Chondrocyte (in vitro differentiated cells): ENCODE measurements at places on chromosomes 7 and 10.

DNA sequence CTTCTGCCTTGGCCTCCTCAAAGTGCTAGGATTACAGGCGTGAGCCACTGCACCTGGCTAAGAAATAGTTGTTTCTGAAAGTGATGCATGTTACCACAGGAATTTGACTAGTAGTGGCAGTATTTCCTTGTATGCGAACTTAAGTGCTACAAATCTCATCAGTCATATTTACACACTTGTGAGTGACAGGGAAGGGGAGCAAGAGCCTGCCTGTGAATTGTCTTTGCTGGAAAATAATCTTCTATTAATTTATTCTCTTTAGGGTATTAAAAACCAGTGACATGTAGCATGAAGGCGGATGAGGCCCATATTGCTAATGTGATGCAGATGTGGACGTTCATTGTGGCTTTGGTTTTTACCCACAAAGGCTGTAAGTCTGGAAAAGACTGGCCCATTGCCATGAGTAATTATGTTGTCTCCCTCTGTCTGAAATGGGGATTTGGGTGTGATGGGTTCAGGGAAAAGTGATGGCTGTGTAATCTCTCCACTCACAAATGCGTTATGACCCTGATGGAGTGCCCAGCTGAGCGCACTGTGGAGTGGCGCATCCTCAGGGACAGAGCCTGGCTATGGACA, 97.6 kb downstream of the CCNY start:
- DNase-seq: no peak

GRCh38 chr10:80382989-80383388, 25.4 kb upstream of the PRXL2A start:
- DNase-seq: no peak

DNA sequence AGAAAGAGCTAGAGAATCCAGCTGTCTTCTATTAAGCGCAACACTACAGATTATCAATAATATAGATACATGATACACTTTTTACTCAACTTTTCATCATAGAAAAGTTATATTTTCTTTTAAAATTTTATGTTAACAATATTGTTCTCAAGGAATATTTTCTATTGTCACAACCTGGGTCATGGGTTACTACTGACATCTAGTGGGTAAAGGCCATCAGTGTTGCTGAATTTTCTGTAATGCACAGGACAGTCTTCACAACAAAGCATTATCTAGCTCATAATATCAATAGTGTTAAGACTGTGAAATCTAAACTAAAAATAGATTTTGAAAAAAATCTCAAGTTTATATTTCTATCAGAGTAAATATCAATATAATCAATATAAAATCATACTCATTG, 209.8 kb downstream of the ZNF33B start:
- DNase-seq: no peak

DNA sequence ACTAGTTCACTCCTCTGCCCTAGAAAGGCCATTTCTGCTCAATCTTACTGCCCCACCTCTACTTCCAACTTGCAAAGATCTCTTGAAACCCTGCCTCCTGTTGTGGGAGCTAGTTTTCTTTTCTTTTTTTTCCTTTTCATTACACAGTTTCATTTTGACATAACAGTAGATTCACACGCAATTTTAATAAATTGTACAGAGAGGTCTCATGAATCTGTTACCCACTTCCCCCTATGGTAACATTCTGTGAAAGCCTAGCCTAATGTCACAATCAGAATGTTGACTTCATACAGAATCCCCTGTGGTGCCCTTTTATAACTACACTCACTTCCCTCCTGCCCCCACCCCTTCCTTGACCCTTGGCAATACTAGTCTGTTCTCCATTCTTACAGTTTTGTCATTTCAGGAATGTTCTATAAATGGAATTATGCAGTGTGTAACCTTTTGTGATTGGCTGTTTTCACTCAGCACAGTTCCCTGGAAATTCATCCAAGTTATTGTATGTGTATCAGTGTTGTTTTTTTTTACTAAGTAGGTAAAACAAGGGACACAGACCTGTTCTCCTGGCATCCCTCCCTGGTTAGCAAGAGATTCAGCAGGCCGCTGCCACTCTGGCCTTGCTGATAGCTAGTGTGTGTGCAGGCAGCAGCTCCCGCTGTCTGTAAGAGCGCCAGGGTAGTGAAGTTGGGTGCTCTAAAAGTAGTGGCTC, 21.5 kb downstream of the CHST3 start:
- DNase-seq: no peak

DNA sequence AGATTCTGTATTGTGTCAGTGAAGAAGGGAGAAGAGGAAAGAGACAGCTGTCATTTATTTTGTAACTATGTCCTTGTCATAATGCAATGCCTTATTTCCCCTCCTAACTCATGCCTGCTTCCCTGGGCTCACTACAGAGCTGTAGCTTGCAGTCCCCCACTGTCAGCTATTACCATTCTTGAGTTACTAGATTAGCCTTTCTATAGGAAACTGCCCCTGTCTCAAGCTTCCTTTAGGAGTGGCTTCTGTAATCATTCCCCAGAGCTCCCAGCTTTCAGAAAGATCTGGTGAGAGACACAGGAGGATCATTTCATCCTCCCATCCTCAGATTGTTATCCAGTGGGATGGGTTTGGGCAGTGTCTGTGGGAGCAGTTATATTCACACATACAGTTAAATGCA, 32.4 kb upstream of the SMKR1 start:
- DNase-seq: no peak

DNA sequence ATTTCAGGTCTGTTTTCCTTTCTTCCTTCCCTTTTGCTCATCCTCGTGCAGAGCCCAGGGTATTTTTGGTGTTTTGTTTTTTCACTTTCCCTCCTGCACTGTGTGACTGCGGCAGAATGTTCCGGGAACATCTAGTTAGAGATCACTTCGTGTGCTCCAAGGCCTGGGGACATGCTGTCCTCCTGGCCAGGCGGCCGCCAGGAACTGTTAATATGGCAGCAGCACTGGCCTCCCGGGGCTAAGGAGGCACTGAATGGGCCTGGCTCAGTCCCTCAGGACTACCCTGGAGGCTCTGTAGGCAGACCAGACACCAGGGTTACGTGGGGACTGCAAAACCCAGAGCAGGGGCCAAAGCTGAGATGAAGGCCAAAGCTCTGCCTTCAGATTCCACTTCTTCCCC, 43.1 kb upstream of the TCF7L2 start:
- DNase-seq: no peak

DNA sequence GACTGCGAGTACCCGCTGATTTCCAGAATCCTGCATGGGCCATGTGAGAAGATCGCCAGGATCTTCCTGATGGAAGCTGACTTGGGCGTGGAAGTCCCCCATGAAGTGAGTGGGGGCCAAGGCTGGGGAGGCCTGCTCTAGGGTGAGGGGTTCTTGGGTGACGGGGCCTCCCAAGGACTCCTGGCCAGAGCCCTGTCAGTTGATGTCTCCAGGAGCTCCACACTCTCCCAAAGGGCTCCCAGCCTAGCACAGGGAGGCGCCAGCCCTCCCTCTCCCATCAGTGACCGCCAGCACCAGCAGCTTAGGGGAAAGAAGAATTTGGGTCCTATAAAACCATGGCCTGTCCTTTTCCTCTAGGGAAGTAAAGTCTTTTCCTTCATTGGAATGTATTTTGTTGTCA, 9.8 kb upstream of the ZNF22 start:
- peak; percentile 68 for DNase-seq

DNA sequence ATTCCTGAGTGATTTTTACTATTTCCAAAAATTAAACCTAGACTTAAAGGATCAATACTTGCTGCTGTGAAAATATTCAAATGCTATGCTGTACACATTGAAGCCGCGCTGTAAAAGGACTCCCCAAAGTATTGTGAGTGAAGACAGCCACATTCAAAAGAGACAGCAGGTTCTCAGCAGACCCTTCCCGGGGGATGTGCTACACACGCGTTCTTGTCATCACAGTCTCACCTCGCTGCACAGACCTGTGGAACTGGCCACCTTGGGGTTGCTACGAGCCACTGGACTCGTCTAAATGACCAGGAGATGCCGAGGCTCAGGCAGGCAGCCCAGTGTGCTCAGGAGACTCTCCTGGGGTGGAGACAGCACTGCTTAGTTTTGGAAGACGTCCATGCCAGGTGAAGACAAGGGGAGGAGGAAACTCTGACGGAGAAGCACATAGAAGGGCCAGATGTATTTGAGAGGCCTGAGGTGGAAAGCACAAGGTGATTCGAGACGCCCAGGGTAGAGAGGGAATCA, 367.7 kb upstream of the SHH start:
- no peak for DNase-seq

- no peak for DNase-seq
Measured at GRCh38 chr7:49703881-49704280, 69.6 kb upstream of the VWC2 start.

- DNase-seq: no peak
Measured at GRCh38 chr10:60572511-60573194, 183.0 kb upstream of the ANK3 start.

DNA sequence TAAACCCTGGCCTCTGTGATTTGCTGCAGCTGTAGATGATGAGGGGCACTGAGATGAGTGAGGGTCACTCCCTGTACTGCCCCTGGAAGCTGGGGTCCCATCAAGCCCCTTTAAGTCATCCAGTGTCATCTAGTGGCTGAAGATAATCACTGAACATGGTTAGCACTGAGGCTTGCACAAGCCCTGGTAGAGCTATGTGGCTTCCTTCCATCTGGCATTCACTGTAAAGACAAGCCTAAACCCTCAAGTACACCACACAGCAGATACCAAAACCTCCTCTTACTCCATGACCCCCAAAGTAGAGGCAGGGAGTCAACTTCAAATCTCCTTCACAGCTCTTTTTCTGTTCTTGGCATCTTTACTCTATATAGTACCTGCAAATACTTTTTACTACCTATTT, 72.7 kb upstream of the MRLN start:
- DNase-seq: no peak

- no peak for DNase-seq
Measured at GRCh38 chr10:48423884-48424283, 117.4 kb downstream of the MAPK8 start.

- no peak for DNase-seq
Measured at GRCh38 chr7:41313171-41313570, 389.7 kb downstream of the INHBA start.

GRCh38 chr10:103510046-103510685, 16.7 kb downstream of the NEURL1 start:
- DNase-seq: peak; percentile 53

DNA sequence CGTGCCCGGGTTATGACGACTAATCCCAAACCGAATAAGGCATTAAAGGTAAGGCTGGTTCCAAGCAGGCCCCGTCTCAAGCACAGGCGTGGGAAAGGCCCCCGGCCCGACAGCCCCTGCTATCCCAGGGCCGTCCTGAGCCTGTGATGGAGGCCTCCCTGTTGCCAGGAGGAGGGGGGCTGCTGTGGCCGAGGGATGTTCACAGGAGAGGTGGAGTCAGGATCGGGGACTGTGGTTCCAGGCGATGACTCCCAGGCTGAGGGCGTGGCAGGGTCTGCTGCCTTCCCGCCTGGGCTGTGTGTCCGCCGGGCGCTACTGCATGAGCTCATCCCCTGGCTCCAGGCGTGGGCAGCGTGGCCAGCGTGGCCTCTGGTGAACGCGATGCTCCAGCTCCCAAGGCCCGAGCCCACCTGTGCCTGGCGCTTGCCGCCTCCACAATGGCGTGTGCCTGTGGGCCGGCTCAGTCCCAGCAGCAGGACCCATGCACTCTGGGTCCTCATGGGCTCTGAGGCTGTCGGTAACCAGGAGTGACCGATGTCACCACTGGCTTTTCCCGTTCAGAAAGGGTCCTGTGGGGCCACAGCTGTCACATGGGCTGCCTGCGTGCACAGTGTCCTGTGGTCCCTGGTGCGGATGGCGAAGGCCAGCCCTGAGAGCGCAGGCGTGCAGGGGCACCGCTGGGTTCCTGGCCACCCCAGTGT, 8.8 kb downstream of the MAFK start:
- DNase-seq: no peak

- DNase-seq: no peak
Measured at GRCh38 chr7:35430547-35431153, 176.8 kb upstream of the TBX20 start.

- DNase-seq: no peak
Measured at GRCh38 chr7:124246262-124246863, 213.5 kb upstream of the TMEM229A start.

GRCh38 chr7:39332142-39332541, 234.1 kb upstream of the YAE1 start:
- DNase-seq: no peak

DNA sequence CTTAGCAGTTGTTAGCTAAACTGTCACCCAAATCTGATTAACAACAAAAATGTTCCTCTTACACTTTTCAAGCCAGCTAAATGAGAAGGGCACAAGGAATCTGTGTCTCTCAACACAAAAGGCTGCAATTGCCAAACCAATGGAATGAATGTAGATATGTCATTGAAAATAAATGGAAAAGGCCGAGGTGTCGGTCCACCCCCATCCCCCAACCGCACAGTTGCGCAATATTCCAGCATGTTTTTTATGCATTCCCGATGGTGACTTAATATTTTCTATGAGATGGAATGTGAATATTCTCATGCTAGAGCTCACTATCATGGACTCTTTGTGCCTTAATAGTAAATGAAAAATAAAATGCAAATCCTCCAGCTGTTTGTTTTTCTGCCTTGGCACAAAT, 181.6 kb upstream of the LRGUK start:
- DNase-seq: no peak

GRCh38 chr7:117043108-117043825, 90.0 kb downstream of the ST7 start:
- no peak for DNase-seq

DNA sequence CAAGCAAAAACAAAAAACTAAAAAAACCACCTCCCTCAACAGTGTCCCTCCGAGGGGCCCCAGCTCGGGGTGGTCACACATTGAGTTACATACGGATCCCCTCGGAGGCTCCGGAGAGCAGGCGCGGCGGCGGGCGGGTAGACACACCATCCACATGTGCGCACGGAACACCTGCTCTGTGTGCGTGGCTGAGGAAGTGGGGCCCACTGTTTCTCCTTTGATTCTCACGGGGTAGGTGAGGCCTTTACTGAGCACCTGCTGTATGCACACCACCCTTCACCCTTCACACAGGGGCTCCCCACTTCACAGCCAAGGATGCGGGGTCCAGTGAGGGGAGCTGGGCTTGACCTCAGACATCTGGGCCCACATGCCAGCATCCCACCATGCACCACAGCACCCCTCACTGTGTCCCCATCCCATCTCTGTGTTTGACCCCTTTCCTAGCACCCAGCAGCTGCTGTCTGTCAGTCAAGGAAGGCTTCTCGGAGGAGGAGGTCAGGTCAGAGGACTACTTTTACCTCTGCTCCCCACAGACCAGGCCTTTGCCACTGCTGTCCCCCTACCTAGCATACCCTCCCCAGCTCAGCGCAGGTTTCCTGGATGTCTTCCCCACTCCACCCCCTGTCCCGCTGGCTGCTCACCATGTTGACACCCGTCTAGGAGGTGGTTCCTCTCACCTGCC, 71.1 kb downstream of the MICALL2 start:
- DNase-seq: no peak
